ENCODE measurements at places on chromosomes 6 and 20.

GRCh38 chr6:133951227-133951626 is 1.8 kb upstream of the TBPL1 start:
- DNase-seq: no peak

- no peak for DNase-seq
Measured at GRCh38 chr6:14361297-14361696, 243.7 kb downstream of the CD83 start.

GRCh38 chr20:44686934-44687333 is 28.2 kb upstream of the CCN5 start:
- DNase-seq: no peak

DNA sequence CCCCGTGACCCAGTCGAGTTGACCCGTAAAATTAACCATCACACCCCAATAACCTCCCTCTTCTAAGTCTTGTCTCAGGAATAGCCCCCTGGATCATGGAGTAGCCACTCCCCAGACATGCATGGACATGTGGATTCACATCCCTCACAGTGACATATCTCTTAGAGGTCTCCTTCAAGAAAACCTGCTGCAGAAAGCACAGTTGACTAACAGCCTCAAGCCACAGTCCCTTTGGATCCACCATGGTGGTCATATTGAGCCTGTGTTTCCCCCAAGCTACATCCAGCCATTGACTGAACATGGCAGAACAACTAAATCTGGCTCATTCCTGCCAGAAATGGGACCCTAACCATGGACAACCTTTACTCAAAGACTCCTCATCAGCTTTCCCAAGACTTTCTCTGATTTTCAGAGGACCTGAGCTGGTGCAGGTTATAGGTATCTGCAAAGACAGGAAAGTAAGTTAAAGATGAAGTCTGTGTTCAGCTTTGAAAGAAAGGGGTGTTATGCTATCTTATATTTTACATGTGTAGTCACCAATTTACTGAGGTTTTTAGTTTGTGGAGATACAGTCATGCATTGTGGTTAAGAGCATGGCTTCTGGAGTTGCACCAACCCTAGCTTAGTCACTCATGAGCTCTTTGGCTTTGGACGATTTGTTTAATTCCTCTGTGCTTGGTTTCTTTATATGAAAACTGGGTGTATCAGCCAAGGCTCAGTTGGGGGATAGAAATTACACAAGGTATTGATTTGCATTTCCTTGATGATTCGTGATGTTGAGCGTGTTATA is 219.1 kb downstream of the MYLK4 start:
- DNase-seq: no peak

DNA sequence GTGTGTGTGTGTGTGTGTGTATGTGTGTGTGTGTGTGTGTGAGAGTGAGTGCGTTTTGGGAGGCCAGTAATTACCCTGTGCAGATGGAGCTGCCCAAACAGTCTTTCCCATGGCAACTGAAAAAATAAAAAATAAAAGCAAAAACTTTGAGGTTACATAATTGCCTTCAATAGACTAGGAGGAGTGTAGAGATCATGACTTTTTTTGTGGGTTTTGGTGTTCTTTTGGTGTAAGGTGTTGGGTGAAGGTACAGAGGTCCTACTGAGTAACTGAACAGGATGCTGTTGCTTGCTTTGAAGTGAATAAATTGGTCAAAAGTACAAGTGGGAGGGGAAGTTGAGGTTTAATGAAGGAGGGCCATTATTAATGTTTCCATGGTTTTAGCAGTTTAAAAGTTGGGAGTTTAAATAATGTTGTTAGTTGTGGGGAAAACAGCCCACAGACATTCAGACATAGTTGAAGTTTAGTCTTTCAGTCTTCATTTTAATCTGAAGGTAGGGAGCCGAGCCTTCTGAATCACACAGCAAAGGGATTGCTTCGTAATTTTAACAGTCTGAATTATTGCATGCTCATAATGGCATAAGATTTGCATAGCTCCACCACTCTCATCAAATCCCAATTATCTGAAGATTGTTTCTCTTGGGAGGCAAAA is 251.4 kb downstream of the PRL start:
- no peak for DNase-seq

DNA sequence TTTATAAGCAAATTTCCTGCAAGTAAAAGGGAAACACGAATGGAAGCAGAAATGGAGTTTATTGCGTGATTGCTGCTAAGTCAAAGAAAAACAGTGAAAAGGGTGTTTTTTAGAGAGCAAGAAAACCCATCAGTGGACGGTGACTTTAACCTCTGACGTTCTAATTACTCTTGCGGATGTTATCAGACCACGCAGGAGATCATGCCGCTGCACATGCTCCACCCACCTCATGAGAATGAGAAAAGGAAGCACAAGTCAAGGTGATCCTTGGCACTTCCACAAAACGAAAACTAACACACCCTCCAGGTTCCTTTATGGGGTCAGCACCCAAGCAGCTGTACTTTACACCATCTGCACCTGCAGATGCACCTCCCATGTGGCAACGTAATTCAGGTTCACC is 45.0 kb downstream of the LYRM4 start:
- no peak for DNase-seq

DNA sequence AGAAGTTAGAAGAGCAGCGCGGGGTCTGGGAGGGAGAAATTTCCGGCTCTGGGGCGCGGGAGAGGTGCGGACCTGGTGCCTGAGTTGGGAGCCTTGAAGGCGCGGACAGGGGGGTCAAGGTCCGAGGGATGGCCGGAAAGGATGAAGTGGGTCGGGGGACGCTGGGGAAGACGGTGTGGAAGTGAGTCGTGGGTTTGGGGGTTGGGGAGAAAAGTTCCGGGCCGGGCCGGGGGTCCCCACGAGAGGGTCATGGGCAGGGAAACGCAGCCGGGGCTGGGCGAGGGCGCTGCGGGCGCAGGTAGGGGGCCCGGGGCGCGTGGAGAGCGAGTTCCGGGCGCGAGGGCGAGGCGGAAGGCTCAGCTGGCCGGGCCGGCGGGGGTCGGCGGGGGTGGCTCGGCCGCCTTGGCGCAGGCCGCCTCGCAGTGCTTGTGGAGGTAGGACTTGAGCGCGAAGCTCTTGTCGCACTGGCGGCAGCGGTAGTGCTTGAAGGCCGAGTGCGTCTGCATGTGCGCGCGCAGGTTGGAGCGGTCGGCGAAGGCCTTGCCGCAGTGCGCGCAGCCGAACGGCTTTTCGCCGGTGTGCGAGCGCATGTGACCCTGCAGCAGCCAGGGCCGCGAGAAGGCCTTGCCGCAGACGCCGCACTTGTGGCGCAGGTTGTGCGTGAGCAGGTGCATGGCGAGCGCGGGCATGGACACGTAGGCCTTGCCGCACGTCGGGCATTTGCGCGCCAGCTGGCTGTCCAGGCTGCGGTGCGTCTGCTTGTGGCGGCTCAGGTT is 10.5 kb upstream of the SRXN1 start:
- no peak for DNase-seq

- no peak for DNase-seq
Measured at GRCh38 chr6:132153221-132153898, 202.2 kb upstream of the CCN2 start.

DNA sequence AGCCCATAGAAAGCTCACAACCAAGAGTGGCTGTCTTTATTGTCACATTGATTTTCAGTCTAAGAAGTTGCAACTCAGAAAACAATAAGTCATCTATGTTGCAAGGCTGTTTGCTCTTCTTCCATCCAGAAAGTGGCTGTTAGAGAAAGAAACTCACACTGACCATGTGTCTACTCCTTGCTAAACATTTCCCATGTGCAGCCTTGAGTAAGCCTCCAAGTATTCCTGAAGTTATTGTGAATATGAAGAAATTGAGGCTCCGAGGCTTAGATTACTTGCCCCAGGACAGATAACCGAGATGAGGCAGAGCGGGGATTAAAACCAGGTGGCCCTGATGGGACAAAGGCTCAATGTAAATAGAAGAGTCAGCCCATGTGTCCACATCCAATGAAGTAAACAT is 105.0 kb downstream of the SPTLC3 start:
- no peak for DNase-seq

DNA sequence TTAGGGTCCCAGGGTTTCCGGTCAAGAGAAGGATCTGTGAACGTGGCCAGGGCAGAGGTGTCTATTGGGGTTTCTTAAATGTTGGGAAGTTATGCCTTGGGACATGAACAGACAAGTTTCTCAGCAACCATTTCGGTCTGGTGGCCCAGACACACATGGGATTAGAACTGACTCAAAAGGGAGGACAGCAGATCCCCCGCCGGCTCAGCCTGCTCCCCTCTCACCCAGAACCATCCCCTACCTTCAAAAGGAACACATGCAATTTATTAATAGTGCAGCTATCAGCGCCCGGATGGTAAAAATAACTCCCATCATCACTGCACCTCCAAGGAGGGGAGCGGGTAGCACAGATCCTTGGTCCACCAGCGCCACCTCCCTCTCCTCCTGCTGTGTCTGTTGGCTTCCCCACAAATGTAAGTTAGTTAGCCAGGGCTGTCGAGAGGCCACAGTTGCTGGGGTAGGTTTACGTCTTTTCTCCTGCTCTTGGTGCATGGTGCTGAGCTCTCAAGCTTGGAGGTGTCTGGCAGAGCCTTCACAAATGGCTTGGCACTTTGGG is 77.1 kb downstream of the TRAM2 start:
- DNase-seq: no peak

GRCh38 chr20:53413186-53413631 is 180.4 kb downstream of the ZNF217 start:
- no peak for DNase-seq

GRCh38 chr6:7846966-7847818 is 63.4 kb downstream of the TXNDC5 start:
- DNase-seq: peak; percentile 74

- peak; percentile 53 for DNase-seq
Measured at GRCh38 chr6:158708239-158708638, 58.4 kb downstream of the SYTL3 start.

DNA sequence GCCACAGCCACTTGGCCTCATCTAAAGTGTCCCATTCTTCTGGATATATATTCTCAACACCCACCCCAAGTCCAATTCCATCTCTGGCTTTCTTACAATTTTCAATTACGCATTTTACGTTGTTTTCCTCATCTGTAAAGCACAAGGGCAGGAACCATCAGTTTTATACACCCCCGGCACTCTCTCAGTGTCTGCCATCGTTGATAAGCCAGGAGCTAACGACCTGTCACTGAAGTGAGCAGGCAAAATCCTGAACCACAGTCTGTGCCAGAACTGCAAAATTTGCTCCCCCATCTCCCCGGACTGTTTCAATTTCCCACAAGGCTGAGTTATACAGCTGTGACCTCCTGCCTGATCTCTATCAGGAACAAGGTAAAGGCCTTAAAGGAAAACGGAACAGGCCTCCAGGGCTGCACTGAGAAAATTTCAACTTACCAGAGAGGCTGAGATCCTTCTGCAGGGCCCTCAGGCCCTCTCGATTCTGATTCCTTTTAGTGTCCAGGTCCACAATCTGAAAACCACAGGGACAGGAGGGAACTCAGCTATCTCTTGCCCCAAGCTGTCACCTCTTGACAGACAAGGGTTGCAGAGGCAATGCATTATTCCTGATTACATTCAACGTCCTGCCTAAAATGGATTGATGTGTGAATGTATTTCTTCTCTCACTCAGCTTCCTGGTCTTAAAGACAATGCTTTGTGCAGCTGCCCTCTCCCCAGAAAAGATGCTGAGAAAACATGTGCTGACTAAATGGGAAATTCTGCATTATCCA is 1.8 kb downstream of the PDRG1 start:
- DNase-seq: no peak

DNA sequence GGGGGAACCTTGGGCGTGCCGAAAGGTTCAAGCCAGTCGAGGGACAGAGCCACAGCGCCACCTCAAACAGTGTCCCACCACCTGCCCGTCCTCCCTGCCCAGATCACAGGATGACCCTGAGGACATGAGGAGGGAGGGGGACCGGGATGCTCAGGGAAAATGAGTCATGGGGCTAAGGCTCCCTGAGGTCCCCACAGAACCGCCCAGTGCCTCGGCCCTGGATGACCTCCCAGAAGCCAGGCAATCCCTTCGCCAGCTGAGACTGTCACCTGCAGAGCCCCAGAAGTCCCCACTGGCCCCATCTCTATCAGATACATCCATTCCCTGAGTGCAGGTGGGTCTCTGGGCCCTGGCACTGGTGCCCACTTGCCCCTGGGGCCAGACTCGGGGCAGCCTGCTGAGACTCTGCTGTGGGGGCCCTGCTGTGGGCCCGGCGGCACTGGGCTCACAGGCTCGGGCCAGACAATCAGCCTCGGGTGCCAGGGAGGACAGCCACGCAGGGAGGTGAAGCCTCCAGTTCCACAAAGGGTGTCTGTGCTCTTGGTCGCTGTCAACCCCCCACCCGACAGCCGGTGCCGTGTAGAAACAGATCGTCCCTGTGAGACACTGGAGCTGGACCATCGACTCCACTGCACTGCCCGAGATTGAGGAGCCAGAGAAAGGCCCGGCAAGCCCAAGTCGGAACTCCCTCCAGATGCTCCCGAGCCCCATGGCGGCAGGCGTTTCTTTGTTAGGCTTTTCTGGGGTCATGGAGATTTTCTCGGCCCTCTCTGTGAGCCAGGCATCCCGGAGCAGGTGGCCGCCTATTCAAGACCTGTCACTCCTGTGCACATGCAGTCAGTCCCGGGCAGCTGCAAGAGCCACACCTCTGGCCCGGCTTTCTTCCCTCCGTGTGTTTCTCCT is 26.1 kb downstream of the PXDC1 start:
- DNase-seq: no peak

DNA sequence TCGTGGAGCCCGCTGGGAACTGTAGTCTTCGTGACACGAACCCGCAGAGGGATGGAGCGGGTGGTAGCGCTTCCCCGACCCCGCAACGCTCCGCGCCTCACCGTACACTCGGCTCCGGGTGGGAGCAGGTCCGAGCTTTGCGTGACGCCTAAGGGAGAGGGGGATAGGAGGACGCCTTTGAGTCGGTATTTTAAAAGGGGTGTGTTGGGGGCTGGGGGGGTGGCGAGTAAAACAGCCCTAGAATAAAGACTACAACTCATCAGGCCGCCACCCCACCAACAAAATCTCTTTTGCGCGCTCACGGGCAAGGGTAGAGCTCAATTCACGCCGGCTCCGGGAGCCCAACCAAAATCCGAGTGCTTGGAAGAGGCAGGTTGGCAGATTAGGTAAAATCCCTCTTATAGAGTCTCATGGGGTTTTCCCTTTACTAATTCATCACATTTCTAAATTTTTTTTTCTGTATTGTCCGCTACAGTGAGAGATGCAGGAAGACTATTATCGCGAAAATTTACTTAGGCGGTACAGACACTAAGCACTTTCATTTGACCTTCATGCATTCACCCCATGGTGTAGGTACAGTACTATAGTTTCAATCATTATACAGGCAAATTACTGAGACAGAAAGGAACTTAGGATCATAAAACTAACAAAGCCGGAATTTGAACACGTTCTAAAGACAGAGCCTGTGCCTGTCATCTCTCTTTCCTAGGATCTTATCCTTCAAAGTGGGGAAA is 706 bp upstream of the SNX14 start:
- DNase-seq: peak; percentile 63

- DNase-seq: no peak
Measured at GRCh38 chr6:84222426-84222825, 5.0 kb downstream of the CEP162 start.

GRCh38 chr20:56940466-56940865 is 311.4 kb downstream of the TFAP2C start:
- DNase-seq: no peak

DNA sequence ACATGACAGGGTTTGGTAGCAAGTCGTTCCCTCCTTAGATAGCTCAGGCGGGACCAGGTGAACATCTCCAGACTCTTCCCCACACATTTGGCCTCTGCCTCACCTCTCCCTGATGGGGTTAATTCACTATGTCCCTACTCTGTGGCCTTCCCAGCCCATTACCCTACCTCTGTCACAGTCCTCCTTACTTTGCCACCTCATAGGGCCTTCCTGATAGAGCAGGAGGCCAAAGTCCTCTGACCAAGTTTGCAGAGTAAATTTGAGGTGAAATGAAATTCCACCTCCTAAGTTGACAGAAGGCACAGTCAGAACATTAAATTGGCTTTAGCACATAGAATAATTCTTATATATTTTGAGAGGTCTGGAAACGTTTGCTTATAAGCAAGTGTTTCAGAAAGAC is 53.1 kb upstream of the ARMC2 start:
- DNase-seq: no peak
